Stimulated activated CD4-positive, alpha-beta T cell treated with anti-CD3 and anti-CD28 coated beads, Interleukin-1b, Interleukin-23, amount 100 ng/mL, for 1 hour (primary cell): ENCODE measurements at places on chromosomes 2 and 18.

DNA sequence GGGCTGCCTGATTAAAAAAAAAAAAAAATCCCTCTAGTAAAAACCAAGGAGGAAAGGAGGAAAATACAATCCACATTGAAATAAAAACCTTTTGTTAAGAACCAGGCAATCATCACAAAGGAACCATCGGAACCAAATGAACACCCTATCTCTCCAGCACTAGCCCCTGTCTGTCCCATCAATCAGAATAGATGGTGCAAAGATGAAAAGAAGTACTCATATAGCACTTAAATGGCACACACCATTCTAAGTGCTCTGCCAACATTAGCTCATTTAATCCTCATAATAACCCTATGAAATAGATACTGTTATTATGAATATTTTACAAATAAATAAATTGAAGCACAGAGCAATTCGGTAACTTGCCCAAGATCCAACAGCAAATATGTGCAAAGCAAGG, 38.5 kb downstream of the LRP2 start:
- no peak for DNase-seq

- DNase-seq = no peak
Measured at GRCh38 chr2:64629329-64629781, 24.4 kb downstream of the SERTAD2 start.

GRCh38 chr2:214587442-214587841, 176.6 kb downstream of the VWC2L start:
- no peak for DNase-seq

- no peak for DNase-seq
Measured at GRCh38 chr2:13230221-13230620, 513.5 kb downstream of the TRIB2 start.

DNA sequence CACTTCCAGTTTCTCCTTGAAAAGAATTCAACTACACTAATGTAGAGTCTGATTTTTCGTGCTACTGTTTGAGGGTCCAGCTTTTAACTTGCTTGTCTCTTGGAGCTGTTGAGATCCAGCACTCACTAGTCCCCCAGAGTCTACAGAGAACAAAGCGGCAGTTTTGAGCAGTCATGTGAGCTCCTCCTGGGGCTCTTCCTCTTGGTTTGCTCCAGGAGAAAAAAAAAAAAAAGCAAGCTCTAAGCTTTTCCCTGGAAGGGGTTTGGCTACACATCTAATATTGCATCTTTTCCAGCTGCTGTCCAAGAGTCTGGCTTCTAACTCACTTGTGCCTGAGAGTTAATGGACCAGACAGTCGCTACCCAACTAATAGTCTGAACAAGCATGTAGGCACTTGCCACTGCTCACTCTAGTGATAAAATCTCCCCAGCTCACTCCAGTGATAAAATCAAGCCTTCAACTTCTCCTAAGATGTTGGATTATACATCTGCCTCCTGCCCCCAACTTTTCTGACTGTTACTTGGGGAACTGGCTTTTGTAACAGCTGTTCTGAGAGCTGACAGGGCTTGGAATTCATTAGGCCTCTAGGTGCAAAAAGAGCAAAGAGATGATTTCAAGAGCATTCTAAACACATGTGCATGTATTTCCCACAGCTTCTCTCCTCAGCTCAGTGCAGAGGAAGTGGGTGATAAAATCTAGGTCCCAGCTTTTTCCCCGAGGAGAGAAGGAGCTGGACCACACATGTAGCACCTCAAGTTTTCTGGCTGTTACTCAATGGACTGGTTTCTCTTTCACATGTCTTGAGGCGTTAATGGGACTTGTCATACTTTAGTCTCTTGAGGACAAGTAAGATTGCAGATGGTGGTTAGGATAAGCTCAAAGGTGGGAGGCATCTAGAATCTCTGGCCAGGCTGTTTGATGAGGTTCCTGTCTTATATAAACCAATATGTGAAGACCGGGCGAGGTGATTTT, 750.5 kb downstream of the LRP1B start:
- DNase-seq = no peak

DNA sequence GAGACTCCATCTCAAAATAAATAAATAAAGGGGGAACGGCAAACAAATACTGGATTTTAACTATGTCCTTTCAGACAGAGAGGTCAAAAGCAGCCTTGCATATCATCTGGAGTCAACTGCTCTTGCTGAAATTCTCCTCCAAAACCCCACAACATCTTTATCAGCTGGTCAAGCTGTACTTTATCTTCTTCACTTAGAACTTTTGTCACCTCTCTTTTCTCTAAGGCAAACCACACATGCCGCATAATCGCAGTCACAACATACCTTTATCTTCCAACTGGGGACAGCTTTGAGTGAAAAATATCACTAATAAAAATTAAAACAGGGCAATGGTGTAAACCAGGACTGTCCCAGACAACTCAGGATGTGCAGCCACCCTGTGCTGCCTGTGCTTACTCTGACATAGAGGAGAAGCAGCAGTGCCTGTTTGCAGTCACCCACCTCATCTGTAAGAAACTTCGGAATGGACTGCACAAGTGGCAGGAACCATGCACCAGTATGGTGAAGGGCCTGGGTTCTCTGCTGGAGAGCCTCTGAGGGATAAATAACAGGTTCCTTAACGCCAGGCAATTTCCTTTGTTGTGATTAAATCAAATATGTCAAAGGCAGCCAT, 6.2 kb downstream of the MPPE1 start:
- DNase-seq = no peak

DNA sequence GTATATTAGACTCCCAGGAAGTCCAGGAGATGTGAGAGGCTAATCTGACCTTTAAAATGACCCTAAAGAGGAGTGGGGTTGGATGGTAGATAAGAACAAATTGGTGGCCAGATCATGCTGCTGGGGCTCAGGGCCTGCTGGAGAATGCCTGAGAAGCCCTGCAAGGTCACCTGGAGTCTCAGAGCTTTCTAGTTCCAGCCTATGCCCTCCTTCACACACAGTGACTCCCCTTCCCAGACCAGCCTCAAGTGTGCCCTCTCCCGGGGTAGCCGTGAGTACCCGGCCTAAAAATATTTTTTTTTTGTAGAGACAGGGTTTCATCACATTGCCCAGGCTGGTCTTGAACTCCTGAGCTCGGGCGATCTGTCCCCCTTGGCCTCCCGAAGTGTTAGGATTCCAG, 44.2 kb upstream of the FZD5 start:
- DNase-seq = no peak

DNA sequence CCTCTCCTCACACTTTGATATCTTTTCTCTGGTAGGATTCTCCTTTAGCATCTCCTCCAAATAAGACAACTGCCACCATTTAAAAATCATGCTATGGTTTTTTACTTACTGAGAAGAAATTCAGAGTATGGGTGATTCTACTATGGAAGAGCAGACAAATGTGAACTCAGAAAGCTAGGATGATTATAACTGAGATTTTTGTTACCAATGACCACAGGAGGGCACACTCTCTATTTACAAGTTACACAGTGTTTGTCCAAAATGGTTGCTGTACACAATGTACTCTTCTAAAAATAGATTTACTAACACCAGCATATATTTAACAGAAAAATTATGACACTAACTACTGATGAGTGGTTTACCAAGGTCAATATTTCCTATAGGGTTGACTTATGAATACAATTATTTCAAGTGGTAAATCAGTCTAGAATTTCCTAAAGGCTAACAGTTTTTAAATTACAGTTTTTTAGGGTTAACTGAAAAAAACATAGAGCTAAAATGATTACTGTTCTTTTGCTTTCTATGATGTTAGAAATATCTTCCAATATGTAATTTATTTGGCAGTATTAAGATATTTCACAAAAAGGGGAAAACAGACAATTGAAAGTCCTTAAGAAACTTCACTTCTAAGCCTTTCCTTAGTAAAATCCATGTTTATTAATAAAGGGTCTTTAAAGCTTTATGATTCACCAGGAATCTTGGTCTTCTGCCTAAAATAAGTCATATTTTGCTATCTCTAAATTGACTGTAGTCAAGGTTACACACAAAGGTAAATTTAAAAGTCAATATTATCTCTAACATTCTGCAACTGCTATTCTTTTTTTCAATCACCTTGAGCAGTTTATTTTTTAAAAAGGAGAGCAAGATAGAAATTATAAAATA, 57.2 kb downstream of the MAP4K3 start:
- DNase-seq = no peak

DNA sequence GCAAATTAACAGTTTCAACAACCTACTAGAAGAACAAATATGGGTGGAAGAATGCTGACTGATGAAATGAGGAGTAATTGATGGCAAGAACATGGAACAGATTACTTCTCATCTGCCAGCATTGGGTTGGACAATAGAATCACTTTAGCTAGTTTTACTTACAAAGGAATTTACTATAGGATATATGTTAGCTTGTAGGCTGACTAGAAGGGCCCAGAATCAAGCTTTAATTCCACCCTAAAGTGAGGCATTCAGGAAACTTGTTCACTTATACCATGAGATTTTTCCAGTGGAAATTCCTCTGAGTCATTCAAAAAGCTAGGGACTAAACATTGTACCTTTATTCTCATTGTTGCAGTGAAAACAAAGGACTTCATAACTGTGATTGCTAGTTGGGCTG, 5.0 kb upstream of the ZSWIM2 start:
- no peak for DNase-seq

GRCh38 chr2:75560768-75561565, at the start of gene EVA1A:
EVA1A (minus strand) TSS chr2:75560939; CDS start chr2:75518140, 42,799 bp downstream.
- no peak for DNase-seq

- no peak for DNase-seq
Measured at GRCh38 chr2:241011751-241012510, 13.5 kb downstream of the SNED1 start.

DNA sequence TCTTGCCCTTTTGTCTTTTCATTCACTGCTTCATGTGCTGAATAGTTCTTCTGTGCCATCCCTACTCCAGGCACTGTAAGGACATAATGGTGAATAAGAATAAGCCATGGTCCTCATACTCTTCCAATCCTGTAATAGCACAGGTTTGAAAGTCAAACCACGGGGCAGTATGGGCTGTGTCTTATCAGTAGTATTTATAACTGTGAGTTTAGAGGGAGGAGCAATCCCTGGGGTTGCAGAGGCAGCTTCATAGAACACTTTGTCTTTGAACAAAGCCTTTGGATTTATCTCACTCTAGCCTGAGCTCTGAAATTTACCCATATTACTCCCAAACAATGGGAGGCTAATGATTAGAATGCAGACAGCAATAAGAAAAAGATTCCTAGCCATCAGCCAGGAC, 30.2 kb upstream of the ALK start:
- DNase-seq = no peak

DNA sequence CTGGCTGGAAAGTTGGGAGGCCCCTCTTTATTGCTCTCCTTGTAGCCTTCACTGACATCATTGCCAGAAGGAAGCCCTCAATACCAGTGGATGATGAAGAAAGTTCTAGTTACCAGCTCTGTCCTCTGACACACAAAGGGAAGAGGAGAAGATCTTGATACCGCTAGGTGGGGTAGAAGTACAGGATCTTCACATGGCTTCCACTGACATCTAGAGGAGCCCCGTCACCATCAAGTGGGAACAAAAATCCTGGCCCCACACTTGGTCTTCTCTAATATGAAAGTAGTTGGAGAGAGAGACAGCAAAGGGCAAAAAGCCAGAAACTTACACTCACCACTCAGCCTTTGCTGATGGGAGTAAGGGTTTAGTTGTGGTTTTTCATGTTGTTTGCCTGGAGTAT, 12.4 kb downstream of the XIRP2 start:
- no peak for DNase-seq

- no peak for DNase-seq
Measured at GRCh38 chr2:26982102-26982742, 11.8 kb downstream of the MAPRE3 start.

GRCh38 chr2:28395334-28396061, 2.8 kb downstream of the FOSL2 start:
- DNase-seq = no peak

- no peak for DNase-seq
Measured at GRCh38 chr18:26621161-26622026, 73.0 kb upstream of the KCTD1 start.

GRCh38 chr2:205002390-205002789, 457.1 kb downstream of the PARD3B start:
- DNase-seq = no peak

DNA sequence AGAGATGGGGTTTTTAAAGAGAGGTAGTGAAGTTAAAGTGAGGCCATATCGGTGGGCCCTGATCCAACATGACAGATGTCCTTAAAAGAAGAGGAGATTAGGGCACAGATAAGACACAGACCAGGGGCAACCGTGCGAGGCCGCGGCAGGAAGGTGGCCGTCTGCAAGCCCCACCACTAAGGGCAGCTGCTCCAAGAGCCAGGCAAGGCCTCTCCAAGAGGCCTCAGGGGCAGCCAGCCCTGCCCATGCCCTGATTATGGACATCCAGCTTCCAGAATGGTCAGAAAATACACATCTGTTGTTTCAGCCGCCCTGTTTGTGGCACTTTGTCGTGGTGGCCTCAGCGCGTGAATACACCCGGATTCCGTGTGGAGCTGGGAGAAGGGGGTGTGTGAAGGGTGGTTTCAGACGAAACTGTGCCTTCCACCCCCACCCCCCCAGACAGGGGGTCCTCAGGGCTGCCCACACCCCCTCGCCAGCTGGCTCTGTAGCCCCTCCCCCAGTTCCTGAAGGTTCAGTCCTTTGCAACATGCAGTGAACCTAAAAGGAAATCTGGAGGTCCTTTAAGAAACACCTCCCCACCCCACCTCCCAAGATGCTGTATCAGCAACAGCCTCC, 74.1 kb upstream of the SMAD7 start:
- DNase-seq = no peak

DNA sequence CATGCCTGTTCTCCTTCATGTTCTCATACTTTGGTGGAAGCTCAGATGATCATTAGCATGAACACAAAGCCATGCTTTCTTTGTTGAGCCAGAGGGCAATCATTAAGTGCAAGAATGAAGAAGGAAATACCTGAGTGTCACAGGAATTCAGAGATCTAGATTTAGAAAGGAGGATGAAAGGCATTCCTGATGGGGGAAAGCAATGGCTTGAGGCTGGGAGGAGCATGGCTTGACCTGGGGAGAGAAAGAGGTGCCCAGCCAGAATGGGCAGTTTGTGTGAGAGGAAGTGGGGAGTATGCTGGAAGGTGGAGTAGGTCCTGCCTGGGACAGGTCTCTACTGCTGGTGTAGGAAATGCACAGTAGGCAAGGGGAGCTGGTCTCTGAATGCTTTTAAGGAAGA, 35.1 kb downstream of the SLC4A3 start:
- DNase-seq = no peak
